ENCODE measurements at places on chromosomes 11 and 22.

DNA sequence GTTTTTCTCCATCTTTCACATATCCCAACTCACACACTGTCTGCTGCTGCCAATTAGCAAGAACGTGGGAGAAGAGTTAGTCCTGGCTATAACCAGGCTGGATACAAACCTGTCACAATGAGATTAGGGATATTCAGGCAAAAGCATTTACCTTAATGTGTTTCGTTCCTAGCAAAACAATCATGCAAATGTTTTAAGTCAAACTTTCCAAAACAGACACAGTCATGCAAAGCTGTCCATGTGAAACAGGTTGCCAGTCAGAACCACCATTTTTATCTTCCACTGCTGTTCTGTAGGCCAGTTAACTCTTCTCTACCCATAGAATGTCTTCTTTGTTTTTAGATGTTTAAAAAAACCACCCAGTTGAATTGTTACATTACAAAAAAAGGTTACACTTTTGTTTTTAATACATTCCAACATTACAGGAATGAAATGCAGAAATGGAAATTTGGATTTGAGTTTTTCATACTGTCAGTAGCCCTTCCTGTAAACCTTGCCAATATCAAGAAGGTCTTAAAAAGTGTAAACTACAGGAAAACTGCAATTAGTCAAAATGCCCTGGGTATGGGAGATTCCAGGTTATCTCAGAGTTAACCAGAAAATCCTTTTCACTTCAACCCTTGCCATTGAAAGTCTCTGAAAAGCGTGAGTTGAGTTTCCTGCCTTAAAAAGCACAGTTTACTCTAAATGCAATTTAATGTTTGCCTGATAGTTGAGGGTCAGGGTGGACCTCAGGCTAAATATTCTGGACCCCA, 34.2 kb upstream of the LDLRAD3 start:
- DNase-seq, result no peak

DNA sequence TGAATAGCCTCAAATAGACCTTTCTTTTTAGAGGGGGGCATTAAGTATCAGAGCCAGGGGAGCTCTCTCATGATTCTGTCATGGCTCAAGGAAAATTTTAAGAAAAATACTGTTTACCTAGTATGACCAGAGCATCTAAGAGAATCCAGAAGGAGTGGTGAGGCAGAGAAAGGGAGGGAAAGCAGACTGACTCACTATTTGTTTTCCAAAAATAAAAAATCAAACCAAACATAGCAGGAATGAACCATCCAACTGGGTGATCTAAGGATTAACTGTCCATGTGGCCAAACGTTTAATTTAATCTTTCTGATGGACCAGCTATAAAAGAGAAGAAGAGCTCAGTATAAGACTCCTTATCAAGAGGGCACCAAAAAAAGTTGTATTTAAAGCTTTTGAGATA, 70.8 kb downstream of the GAB2 start:
- DNase-seq, result no peak

GRCh38 chr11:17473071-17473744, 3.4 kb downstream of the ABCC8 start:
- DNase-seq, result no peak

- DNase-seq, result no peak
These were observed 20.7 kb downstream of the TNKS1BP1 start for GRCh38 chr11:57303990-57304579.

GRCh38 chr11:12888525-12889158, 120.5 kb upstream of the RASSF10 start:
- peak; percentile 47 for DNase-seq

GRCh38 chr11:113557926-113558325, 82.7 kb upstream of the DRD2 start:
- DNase-seq, result no peak

DNA sequence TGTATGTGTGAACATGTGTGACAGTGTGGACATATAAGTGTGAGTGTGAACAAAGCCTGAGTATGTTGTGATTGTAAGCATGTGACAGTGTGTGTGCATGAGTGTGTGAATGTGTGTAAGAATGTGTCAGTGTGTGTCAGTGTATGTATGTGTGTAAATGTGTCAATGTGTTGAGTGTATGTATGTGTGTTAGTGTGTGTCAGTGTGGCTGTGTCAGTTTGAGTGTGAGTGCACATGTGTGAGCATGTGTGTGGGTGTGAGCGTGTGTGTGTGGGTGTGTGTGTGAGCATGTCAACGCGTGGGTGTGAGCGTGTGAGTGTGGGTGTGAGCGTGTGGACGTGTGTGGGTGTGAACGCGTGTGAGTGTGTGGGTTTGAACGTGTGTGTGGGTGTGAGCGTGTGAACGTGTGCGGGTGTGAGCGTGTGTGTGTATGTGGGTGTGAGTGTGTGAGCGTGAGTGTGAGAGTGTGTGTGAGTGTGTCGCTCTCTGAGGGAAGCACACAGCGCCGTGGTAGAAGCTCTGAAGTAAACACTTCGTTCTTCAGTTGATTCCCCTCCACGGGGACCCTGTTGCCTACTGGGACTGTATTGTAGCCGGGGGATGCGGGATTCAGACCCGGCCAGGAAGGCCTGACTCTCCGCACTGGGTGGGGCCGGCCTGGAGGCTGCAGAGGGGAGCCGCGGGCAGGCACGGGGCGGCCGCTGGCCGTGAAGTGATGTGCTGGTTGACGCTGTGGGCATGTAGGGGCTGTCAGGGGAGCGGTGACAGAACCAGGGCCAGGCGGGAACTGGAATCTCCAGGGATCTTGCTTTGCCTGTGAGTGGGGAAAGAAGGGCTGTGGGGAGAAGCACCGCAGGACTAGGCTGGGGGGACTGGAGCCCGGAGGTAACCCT, 21.1 kb downstream of the RPS6KA4 start:
- no peak for DNase-seq

DNA sequence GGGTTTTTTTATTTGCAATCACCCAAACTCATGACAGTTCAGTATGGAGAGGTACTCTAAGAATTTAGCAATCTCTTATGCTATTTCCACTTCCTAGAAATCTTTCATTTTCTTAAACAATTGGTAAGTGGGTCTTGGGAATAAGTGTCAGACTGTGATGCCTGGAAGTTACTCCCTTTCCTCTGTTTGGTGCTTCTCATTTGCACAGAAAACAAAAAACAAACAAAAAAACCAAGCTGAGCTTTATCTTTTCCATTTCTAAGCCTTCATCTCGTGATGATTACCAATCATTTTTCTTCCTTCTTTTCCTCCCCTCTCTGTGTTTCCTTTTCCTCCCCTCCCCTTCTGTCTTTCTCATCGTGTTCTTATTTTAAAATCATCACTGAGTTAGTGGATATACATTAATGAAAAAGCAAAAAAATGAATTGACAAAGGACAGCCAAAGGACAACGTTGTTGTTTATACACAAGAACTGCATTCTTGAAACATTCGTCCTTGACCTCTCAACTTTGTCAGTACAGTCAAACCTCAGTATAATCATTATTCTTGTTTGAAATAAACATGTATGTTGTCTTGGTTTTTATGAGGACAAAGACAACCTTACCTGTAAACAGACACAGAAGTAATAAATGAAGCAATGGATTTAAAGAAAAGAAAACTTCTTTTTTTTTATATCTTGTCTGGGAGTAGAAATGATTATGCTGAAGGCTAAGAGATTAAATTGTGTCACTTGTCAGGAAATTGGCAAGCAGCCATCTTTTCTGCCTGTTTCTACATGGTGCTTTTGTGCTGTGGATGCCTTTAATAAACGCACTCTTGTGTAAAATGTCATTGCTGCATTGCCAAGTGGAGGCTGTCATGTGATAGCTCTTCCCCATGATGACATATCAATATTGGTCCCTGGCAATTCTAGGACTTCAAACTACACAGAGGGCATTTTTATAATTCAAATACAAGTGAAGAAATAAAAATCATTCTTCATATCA, 803.2 kb upstream of the CCDC90B start:
- DNase-seq, result no peak

DNA sequence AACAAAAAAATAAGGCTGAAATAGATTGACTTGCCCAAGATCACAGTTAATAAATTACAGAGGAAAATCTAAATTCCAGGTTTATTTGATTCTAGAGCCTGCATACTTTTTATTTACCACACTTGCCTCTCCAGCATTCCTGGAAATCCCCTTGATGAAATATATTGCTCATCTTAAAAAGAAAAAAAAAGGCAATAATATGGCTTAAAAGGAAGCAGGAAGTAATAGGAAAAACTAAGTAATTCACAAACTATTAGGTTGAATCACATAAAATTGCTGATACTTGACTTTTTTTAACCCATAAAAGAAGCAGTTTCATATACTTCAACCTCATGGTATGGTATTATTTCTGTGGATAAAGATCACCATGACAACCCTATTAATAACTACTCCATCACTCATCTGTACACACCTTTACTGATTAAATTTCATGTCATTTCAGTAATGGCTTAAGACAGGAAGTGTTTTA, 52.9 kb downstream of the COPB1 start:
- no peak for DNase-seq

DNA sequence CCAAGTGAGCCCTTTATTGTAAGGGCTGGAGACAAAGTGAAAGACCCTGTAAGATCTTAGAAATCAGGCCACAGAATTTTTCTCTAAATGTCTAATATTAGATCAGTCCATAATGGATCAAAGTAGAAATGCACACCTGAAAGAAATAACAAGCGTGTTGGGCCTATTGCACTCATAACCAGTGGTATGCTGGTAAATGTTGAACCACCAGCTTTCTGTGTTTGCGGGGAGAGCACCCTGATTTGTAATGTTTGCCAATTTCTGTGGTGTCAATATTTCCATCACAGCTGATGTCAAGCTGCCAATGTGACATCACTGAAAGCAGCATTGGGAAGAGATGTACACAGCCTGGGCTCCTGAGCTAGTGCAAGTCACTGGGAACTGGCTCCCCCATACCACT, 46.2 kb downstream of the ENDOD1 start:
- no peak for DNase-seq

GRCh38 chr11:16809886-16810668, 71.6 kb downstream of the C11orf58 start:
- DNase-seq, result no peak

GRCh38 chr22:17705951-17706900, 67.7 kb downstream of the BCL2L13 start:
- DNase-seq, result peak; percentile 19

DNA sequence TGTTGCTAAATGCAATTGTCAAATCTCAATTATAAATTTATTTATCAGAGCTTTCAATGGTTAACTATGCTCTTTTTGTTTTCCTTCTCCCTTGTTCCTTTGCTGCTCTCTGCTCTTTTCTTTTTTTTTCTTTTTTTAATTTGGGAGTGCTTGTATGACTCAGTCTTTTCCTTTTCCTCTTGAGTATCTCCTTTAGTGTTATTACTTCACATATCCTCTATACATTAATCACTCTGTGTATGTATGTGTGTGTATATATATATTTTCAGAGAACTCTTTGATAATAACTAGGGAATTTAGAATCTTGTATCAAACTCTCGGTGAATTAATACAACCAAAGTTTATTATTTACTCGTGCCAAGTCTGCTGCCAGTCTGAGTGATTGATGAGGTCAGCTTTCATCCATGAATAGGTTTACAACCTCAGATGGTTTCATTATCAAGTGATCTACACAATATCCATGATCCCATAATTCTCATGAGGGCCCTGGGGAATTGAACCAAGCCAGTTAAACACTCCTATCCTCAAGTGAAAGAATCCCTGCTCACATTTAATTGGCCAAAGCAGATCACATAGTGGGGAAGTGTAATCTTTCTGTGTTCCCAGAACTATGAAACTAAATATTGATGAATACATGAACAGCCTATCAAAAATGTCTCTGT, 743.4 kb upstream of the CNTN5 start:
- no peak for DNase-seq

DNA sequence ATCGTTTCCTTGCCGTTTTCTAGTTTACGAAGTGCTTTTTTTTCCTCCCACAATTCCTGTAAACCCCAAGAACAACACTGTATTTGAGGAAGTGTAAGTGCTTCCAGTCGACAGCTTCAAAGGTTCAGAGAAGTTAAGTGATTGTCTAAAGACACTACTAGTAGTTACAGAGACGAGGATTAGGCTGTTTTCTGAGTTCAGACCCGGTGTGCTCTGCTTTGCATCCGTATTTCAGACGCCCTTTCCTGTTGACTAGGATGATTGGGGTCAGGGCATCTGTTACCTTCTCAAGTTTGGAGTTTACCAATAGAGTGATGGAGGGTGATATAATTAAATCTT, 430 bp downstream of the CLP1 start:
- DNase-seq, result no peak

DNA sequence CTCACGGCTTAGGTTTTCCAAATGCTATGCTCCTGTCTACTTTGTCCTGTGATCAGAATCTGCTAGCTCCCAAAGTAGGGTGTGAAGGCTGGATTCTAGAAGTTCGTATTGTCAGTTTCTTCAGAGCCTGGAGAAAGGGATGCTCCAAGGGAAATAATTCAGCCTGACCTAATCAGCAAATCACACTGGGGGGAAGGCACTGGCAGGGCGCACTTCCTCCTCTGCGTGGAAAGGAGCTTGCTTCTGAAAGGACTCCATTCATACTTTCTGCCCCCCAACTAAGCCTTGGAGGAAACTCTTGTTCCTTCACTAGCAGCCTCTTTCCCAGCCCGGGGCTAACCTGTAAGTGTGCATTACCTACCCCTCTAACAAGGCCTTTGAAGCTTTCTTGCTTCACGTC, 165.9 kb downstream of the NAV2 start:
- DNase-seq, result no peak

DNA sequence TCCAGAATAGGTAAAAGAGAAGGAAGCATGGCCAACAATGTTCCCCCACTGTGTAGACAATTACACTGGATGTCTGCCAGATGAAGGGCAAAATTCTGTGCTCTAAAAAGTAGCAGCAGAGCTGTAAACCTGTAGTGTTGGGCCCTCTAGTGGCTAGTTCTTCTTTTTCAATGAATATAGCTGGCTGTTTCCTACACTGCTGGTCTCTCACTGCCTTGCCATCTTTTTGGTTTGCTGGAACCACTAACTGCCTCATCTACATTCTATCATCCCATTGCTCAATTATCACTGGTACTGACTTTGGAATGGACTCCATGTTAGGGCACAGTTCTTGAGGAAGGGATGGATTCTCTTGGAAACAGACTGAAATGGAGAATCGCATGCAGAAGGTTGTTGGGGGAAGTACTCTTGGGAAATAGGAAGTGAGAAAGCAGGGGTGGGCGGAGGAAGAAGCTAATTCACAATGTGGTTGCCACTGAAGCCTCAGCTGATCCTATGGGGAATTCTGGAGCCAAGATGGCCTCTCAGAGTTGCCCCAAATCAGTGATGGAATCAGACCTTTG, 17.9 kb downstream of the KCNE3 start:
- DNase-seq, result no peak

DNA sequence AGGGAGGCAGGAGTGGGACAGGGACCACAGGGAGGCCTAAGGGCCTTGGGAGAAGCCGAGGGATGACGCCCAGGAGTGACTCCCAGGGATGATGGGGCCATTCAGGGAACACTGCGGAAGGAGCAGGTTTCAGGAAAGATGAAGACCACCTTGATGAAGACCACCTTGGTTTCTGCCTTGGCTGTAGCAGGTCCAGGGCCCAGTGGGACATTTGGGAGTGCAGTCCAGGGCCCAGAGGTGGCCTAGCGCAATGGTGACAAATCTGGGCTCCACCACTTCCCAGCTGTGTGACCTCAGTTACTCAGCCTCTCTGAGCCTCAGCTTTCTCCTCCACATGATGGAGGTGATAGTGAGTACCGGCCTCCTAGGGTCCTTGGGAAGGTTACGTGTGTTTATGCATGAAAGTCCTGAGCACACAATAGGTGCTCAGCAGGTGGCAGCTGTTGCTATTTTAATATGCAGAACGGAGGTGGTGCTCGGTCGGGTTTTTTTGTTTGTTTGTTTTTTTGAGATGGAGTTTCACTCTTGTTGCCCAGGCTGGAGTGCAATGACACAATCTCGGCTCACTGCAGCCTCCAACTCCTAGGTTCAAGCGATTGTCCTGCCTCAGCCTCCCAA, 770 bp downstream of the TSGA10IP start:
- DNase-seq, result no peak
